Stimulated activated CD4-positive, alpha-beta T cell treated with anti-CD3 and anti-CD28 coated beads, Interleukin-2, amount 100 ng/mL, for 48 hours (primary cell): ENCODE measurements at places on chromosomes 3 and 15.

GRCh38 chr3:44318891-44319311, 19.7 kb upstream of the TCAIM start:
- DNase-seq = no peak

- no peak for DNase-seq
Measured at GRCh38 chr3:11930084-11930483, 74.1 kb upstream of the SYN2 start.

DNA sequence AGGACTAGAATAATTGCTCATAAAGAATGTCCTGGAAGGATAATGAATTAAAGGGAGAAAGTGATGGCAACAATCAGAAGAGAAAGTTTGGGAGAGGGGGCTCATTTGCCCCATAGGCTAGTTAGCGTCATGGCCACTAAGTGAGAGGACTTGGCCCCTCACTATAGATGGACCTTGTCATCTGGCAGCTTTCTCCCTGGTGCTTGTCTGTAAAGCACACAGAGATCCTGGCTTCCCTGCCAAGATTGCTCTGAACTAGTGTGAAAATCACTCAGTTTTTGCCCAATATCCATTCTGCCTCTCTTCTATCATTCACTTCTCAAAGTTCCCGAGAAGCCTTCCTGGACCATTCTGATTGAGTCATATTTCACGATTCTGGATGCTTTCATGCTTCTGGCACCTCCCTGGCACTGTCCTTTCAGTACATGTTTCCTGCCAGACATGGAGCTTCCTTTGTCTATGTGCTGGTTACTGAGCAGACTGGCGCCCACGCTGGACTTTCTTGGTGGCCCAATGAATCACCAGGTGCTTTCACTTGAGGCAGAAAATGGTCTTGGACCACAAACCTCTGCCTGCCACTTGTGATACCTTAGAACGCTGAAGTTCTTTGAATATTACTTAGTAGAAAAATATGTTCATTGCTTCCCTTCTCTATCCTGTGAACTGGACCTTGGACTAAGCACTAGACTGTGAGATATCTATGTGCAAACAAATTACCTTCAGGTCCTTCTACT, 709.6 kb upstream of the CFAP20DC start:
- DNase-seq = peak; percentile 31

- no peak for DNase-seq
Measured at GRCh38 chr15:37014137-37014536, 86.2 kb downstream of the MEIS2 start.

DNA sequence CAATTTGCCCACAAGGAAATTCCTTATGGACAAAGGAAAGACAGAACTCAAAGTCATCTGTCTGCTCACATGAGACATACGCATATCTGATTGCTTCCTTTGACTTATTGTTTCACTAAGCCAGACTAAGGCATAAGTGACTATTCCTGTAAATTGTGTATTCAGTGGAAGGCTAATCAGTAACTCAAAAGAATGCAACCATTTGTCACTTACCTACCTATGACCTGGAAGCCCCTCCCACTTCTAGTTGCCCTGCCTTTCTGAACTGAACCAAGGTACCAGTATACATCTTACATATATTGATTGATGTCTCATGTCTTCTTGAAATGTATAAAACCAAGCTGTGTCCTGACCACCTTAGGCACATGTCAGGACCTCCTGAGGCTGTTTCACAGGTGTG, 53.5 kb upstream of the PROK2 start:
- DNase-seq = no peak

DNA sequence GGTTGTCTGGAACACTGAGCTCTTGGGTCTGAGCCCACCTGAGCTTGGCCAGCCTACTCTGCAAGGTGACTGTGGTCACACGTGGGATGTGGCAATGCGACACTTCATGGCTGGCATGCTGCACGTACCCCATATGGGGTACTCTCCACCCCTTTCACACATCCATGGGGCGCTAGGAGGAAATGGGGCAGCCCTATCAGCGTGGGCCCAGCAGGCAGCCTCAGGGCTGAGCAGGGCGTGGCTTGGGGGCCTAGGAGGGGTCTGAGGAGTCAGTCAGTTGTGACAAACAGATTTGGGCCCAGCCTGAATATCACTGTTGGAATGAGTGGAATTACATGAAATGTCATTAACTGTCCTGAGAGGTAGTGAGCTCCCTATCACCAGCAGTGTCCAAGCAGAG, 82.3 kb upstream of the LINGO1 start:
- DNase-seq = no peak

DNA sequence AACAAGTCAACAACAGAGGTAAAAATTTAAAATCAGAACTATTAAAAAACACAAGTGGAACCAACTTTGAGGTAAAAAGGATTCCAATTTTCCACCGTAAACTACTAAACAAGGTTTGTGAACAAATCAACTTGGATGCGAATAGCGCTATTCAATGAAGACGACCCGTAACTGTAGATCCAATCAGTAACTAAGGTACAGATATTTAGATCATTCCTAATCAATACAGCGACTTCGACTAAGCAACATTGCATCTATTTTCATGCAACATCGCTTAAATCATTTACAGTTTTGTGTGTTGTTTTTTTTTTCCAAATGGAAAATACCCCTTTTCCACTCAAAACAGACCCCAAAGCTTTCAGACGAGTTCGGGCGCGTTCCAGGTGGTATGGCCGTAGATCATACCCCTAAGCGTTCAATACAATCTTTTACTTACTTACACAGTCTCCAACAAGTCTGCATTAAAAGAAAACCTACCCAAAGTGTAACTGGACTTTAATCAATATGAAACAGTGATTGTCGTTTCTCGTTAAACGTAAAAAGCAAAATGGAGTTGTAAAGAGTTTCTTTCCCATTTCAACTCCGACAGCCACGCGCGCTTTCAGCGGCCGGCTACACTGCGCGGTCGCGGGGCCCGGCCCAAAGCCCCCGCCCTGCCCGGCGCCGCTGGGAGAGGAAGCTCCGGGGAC, 786 bp downstream of the RHOA start:
- no peak for DNase-seq

- no peak for DNase-seq
Measured at GRCh38 chr3:76310089-76310488, 524.7 kb upstream of the ZNF717 start.

GRCh38 chr15:72737723-72738122, 45.8 kb downstream of the ADPGK start:
- DNase-seq = no peak

- no peak for DNase-seq
Measured at GRCh38 chr15:91484141-91484540, 369.4 kb upstream of the SLCO3A1 start.

DNA sequence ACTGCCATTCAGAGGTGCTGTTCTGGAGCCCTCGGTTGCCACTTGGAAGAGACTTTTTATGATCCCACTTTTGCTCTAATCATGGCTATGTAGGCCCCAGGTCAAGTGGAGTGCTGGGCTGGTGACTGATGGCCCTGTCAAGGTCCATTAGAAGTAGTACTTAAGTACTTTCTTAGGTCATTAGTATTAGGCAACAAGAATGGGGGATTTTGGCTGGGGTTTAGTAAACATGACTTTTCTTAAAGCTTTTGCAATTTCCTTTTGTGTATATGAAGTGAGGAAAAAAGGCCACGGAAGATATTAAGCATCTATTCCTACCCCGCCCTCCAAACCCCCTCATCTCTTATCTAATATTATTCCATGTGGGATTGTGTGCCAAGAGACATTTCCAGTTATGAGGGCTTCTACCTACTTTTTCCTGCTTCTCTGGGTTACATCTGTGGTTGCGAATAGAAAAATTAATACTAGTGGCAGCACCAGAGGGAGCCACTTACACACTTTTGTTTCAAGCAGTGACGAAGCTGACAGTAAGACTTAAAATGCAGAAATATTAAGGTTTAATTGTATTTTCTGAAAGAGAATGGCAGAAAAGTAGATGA, 13.9 kb downstream of the NLGN1 start:
- no peak for DNase-seq

- DNase-seq = no peak
Measured at GRCh38 chr3:158961471-158961870, 159.6 kb downstream of the MFSD1 start.

- peak; percentile 63 for DNase-seq
Measured at GRCh38 chr3:104564045-104564643, 802.6 kb upstream of the ALCAM start.

GRCh38 chr15:89806559-89807550, 7.8 kb downstream of the ANPEP start:
- DNase-seq = no peak

GRCh38 chr3:94171954-94172353, 109.1 kb downstream of the NSUN3 start:
- no peak for DNase-seq

- DNase-seq = no peak
Measured at GRCh38 chr3:62876064-62876463, 848 bp upstream of the CADPS start.

- no peak for DNase-seq
Measured at GRCh38 chr15:50128266-50128665, 9.2 kb upstream of the ATP8B4 start.

GRCh38 chr15:100714749-100715342, 112.5 kb downstream of the ASB7 start:
- DNase-seq = no peak

DNA sequence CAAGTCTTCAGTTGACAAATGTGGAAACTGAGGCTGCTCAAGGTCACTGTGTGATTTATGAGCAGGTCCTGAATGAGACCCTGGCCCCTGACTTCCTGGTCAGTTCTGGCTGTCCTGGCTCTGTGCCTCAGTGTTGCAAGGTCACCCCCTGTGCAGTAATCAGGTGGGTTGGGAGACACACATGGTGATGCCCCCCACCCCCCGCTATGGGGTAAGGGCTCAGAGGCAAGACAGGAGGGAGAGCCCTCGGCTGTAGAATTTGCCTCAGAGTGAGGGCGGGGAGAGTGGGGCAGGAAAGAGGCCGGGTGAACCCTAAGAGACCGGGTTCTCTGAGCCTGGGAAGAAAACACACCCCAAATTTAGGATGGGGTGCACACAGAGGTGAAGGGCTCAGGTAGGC, 98.5 kb downstream of the MEGF11 start:
- DNase-seq = no peak

- DNase-seq = no peak
Measured at GRCh38 chr15:70461992-70462391, 301.4 kb downstream of the UACA start.

DNA sequence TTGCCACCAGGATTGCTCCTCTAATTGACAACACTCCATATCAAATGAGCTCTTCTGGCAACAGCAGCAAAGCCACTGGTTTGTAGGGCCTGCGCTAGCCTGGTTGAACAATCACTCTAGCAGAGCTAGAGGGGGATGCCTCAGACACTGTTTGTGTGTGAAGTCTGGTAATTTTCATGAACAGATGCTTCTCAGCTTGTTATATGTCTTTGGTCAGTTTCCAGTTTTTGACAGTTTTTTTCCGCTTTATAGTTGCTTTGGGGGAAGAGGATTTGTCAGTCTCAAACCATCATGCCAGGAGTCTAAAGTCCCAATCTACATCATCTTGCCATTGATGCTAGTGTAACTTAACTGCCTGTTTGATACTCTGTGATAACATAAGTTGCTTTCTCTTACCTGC, 136.0 kb downstream of the HCN4 start:
- DNase-seq = no peak

DNA sequence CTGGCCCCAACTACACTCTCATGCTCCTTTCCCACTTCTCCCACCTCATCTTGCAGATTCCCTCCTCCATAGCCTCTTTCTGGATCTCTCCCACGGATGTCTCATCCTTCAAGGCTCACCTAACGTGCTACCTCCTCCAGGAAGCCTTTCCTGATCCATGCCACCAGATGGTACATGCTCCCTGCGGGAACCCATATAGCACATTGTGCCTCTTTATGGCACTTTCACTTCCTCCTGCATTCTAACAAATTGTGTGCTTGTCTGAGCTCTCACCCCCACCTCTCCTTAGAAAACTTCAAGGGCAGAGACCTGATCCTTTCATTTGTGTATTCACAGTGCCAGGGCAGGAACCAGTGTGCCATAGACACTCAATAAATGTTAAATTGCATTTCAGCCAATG, 63.0 kb downstream of the HES1 start:
- no peak for DNase-seq

GRCh38 chr3:184620475-184621119, 59.0 kb downstream of the EPHB3 start:
- DNase-seq = no peak

GRCh38 chr3:106341586-106342162, 472.9 kb upstream of the CBLB start:
- no peak for DNase-seq

GRCh38 chr3:195307711-195308110, 36.8 kb upstream of the XXYLT1 start:
- no peak for DNase-seq

DNA sequence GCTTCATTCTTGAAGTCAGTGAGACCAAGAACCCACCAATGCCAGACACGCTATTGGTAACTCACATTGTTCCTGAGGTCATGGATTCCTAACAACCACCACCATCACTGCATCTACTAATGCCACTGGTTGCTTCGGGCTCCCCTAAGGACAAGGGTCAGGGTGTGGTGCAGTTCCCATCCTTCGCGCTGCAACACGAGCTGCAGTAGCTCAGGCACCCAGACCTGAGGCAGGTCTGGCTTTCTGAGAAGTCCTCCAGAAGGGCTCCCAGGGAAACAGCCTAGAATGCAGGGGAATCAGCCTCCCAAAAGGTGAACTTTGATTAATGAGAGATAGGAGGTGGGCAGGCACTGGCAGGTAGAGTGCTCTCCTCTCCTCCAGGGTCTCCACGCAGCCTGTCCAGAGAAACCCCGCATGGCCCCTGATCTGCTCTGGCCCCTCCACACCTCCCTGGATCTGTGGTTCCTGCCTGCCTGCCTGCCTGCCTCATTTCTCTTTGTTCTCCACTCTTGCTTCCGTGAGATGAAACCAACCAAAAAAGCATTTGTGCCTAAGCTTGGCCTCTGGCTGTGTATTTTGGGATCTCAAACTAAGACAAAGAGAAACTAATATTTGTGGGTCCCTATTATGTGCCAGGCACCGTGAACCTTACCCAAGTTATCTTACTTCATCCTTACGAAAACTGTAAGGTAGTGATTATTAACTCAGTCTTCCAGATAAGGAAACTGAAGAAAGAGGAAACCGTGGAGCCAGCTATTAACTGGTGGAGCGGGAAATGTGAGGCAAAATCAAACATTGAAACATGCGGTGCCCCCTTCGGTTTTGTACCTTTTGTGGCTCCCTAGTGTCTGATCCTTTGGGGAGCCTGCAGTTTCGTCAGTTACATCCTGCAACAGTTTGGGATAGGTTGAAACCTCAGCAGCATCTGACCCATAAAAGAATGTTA, 43.9 kb upstream of the USP3 start:
- no peak for DNase-seq

DNA sequence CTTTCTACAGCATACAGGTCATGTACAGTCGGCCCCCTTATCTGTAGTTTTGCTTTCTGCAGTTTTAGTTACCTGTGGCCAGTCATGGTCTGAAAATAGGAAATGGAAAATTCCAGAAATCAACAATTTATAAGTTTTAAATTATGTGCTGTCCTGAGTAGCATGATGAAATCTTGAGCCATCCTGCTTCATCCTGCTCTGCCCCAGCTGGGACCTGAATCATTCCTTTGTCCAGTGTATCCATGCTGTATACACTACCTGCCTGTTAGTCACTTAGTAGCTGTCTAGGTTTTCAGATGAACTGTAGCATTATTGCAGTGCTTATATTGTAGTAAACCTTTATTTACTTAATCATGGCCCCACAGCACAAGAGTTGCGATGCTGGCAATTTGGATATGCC, 44.8 kb downstream of the AP4E1 start:
- no peak for DNase-seq
